Diencephalon (tissue), 1 donor: ENCODE measurements at places on chromosomes 16 and 17. TPM values are rescaled to one million over a fixed set of nuclear protein-coding genes. Genes with fewer than 3 reads are reported as not detected.

The PAGR1 gene
- 10.6 TPM for total RNA-seq

The HMOX2 gene
- 58.8 TPM for total RNA-seq

The CES5A gene
- 0.46 TPM for total RNA-seq

The RTN4RL1 gene
- total RNA-seq, result 14.3 TPM

The KIF2B gene
- total RNA-seq, result not detected

The TBC1D28 gene
- not detected for total RNA-seq

The TNFRSF17 gene
- 3.9 TPM for total RNA-seq

The PRR35 gene
- not detected for total RNA-seq
